Stimulated activated CD8-positive, alpha-beta memory T cell treated with anti-CD3 and anti-CD28 coated beads, Interleukin-15, amount 100 ng/mL, for 48 hours (primary cell): ENCODE measurements at places on chromosomes 13 and 19.

DNA sequence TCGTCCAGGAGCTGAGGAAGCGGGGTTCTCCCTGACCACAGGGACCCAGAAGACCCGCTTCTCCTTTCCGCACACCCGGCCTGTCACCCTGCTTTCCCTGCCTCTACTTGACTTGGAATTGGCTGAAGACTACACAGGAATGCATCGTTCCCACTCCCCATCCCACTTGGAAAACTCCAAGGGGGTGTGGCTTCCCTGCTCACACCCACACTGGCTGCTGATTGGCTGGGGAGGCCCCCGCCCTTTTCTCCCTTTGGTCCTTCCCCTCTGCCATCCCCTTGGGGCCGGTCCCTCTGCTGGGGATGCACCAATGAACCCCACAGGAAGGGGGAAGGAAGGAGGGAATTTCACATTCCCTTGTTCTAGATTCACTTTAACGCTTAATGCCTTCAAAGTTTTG lies 18.9 kb downstream of the VASP start:
- DNase-seq, result no peak

GRCh38 chr13:45301263-45301662 lies 39.7 kb downstream of the TPT1 start:
- no peak for DNase-seq

DNA sequence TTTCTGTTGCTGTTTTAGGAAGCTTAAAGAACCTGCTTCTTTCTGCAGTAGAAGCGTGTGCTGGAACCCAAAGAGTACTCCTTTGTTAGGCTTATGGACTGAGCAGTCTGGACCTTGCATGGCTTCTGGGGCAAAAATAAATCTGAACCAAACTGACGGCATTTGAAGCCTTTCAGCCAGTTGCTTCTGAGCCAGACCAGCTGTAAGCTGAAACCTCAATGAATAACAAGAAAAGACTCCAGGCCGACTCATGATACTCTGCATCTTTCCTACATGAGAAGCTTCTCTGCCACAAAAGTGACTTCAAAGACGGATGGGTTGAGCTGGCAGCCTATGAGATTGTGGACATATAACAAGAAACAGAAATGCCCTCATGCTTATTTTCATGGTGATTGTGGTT lies 103.1 kb downstream of the TNFRSF19 start:
- no peak for DNase-seq

DNA sequence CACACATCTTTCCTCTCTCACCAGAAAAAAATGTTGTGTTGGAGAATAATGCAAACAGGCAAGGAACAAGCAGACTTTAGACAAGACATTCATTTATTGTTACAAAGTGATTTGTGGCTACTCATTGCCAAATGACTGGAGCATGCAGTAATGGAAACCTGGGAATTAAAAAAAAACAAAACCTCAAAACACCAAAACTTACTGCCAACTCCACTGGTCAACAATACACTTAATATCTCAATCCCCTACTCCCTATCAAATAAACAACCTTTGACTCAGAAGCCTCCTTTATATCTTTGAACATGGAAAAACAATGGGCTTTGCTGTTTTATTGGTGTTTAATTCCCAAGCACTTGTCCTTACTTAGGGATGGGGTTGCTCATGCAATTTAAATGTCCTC lies 112.8 kb downstream of the POSTN start:
- no peak for DNase-seq

DNA sequence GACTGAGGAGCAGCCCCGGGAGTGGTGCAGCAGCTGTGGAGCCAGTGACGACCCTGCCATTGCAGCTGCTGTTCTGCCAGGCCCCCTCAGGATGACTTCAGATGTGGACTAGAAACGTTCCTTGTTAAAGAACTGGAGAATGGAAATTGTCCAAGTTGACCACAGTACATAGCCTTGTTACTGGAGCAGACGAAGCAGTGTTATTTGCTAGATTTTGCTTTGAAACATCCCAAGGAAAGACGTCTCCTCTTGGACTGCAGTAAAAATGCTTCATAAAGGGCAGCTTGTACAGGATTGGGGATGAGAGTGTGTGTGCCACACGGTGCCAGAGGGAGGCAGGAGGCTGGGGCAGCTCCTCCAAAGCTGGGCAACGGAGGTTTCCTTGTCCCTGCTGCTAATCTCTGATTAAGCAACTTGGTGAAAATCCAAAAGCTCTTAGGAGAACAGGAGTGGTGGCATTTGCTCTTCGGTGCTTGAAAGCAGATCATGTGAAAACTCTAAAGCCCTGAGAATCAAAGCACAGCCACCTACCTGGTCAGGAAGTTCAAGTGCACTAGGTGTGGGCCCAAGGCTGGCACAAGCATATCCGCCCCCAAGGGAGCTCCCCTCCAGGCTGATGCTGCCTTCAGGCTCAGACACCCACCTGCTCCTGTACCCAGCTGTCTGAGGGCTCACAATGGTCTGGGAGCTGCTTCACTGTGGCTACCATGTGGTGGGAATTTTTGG lies 34.5 kb downstream of the SHISA2 start:
- no peak for DNase-seq

- DNase-seq, result no peak
Measured at GRCh38 chr19:55590617-55591016, 8.7 kb downstream of the FIZ1 start.

- DNase-seq, result no peak
Measured at GRCh38 chr19:27742041-27742440, 1470.9 kb downstream of the UQCRFS1 start.

- no peak for DNase-seq
Measured at GRCh38 chr13:47546391-47547225, 454.5 kb downstream of the SUCLA2 start.
